ENCODE measurements at places on chromosomes 12 and 14. TPM values are rescaled to one million over a fixed set of nuclear protein-coding genes. Genes with fewer than 3 reads are reported as not detected.

CPNE6 gene
- 0.04 TPM for total RNA-seq

ENTPD5 gene
- 6.8 TPM for total RNA-seq

PTPN6 gene
- 25.0 TPM for total RNA-seq

MEG3 gene
- 0.31 TPM for total RNA-seq

TCL1B gene
- total RNA-seq: 18.5 TPM

DNA sequence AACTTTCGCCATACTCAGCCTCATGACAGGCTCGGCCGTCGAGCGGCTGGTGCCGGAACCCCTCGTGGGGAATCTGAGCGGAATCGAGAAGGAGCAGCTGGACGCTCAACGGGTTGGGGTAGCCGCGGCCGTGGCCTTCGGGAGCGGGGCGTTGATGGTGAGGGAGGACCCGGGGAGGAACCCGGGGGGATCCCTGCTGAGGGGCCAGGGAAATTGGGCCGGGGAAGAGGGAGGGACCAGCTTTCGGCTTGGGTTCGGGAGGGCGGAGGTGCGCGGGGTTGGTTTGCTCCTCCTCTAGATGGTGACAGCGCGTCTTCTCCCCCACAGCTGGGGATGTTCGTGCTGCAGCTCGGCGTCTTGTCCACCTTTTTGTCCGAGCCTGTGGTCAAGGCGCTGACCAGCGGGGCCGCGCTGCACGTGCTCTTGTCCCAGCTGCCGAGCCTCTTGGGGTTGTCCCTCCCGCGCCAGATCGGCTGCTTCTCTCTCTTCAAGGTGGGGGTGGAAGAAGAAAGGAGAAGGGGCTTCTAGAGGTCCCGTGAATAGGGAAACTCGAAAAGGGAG is 9.8 kb downstream of the ARHGEF25 start:
- DNase-seq: peak; percentile 89

DNA sequence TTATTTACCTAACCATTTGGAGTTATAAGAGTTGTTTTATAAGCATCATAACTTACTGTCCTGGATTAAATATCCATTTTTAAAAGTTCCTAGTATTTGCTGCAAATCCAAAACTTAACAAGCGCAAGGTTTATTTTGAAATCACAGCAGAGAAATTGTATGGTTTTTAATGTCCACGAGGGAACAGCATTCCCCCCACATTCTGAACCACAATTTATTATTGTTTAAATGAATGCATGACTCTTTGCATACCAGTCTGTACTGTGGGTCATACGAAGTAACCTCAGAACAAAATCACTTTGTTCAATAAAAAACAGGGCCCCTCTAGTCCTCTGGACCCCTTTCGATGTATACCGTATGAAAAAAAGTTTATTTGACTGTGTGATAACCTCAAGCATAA is 75.9 kb downstream of the DACT1 start:
- no peak for DNase-seq

GRCh38 chr14:104678901-104679705 is 10.3 kb upstream of the INF2 start:
- no peak for DNase-seq

DNA sequence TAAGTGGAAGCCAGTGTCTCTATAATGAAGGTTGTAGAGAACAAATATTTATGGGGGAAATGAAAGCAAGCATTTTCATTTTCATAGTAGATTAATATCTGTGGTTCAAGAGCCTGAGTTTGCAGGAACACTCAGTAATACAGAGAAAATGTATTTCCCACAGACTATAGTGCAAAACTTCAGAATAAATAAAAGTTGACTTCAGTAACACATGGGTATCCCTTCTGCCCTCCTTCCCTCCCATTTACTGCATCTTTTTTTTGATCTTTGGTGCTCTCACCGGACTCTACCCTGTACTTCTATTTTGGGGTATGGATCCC is 75.3 kb upstream of the AMN1 start:
- no peak for DNase-seq

- DNase-seq: peak; percentile 98
Measured at GRCh38 chr14:90331497-90332270, at the start of gene NRDE2. NRDE2 (minus strand) TSS chr14:90331941; CDS start chr14:90331904, 37 bp downstream.

DNA sequence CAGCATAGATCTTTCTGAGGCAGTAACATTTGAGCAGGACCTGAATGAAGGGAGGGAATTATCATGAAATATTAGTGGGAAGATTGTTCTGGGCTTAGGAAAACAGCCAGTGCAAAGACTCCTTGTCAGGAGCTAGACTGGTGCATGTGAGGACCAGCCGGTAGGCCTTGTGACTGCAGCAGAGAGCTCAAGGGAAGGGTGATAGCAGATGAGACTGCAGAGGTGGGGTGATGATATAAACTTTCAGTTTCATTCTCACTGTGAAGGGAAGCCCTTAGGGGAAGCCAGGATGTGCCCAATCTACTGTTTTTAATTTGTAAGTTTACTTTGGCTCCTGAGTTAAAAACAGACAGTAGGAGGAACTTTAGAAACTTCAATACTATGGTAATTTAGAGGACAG is 12.4 kb downstream of the IL22 start:
- no peak for DNase-seq

All from H7 (cell line).